ENCODE measurements at places on chromosomes 2 and 18. TPM values are rescaled to one million over a fixed set of nuclear protein-coding genes. Genes with fewer than 3 reads are reported as not detected.

ERFE gene
- 0.48 TPM for total RNA-seq

PLA2R1 gene
- 27.9 TPM for total RNA-seq

PRKAG3 gene
- total RNA-seq: not detected

COL6A3 gene
- 320 TPM for total RNA-seq

DNA sequence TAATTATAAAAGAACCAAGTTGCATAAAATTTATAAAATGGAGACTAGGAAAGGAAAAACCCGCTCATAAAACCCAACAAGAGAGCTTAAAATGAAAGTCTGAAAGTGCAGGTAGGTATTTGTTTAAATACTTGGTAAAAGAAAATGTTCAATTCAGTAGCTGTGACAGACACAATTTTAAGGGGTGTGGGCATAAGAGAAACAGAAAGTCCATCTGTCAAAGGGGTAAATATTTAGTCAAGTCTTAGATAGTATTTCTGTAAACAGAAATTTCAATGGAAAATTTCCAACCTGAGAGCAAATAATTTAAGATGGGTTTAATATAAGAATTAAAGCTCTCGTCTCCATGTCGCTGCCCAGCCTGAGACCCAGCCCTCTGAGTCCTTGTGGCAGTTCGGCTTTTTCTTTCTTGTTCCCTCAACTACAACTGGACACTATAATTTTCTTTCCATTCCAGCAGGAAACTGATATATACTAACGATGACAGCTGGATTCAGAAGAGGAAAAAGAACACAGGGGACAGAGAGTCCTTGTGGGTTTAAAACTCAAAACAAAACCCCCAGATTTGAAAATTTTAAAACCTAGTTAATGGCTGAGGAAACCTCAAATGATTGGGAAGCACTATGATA lies 88.0 kb upstream of the ZFP36L2 start:
- DNase-seq: no peak

DNA sequence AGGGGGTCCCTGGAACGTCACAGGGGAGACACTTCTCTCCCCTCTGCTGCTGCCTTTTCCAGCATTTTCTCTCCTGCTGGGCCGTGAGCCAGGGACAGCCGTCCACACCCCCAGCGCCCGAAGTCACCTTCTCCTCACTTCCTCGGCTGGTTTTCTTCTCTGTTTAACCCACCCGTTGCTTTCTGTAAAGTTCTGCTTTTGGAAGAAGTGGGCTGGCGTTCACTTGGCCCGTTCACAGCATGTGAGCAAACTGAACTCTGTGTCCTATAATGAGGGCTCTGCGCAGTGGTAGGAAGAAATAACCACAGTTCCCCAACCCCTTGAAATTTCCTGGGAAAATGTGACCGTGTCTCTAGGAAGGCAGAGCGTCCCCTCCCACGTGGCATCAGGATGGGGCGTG lies 187.0 kb upstream of the HDAC4 start:
- no peak for DNase-seq

- no peak for DNase-seq
Measured at GRCh38 chr2:69238449-69239031, 148.5 kb downstream of the GFPT1 start.

DNA sequence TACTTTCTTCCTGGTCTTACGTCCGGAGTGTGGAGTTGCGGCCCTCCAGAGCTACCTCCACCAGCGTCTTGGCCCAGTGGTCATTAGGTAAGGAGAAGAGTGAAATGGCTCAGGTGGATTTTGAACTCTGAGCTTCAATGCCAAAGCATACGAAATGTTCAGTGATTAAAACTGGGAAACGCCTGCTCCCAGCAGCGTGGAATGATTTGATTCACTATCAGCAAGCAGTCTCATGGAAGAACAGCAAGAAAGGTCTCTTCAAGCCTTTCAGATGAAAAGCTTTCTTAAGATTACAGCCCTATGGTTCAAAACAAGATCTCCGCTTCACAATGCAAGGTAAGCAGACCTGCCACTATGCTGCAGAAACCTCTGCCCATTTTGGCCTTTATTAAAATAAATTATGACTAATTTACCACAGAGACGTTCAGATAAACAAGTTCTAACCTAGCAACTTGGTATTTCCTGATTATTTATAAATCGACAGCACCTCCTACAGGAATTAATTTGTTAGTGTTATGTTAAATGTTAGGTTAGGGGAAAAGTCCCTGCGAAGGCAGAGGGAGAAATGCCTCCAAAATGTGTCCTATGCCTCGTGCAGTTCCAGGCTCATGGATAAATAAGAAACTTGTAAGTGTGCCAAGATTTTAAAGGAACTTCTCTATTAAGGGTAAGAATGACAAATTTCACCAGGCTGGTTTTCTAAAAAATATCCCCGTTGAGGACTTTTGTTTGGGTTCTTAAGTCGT lies 10.1 kb downstream of the SP9 start:
- no peak for DNase-seq

GRCh38 chr2:19784456-19784855 lies 117.3 kb downstream of the TTC32 start:
- no peak for DNase-seq

DNA sequence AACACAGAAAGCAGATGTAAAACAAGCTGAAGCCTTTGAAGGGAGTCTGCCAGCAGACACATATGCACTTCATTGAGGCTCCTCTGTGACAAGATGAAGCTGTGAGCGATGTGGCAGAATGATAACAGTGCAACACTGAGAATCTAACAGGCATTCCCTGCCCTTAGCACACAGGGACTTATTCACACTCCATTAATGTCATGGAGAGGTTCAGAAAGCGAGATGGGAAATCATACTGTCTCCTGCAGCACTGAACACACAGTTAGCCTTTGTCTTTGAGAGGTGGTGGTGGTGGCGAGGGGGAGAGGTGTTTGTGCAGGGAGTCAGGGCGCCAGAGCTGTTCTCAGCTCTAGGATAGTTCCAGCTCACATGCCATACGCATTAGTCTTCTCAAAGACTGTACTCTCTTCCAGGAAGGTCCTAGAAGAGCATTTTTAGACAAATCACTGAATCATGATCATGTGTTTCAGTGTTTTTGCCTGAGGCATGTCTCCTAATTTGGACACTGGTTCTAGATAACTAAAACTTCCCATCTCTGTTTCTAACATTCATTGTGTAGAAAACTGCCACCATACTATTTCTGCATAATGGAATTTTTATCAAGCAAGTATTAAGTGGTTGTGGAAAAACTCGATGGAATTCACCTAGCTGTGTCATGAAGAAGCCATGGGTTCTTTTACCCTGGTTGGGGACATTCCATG lies 93.5 kb upstream of the ITGB6 start:
- no peak for DNase-seq

- DNase-seq: no peak
Measured at GRCh38 chr2:96926791-96927190, 56.9 kb upstream of the SEMA4C start.

DNA sequence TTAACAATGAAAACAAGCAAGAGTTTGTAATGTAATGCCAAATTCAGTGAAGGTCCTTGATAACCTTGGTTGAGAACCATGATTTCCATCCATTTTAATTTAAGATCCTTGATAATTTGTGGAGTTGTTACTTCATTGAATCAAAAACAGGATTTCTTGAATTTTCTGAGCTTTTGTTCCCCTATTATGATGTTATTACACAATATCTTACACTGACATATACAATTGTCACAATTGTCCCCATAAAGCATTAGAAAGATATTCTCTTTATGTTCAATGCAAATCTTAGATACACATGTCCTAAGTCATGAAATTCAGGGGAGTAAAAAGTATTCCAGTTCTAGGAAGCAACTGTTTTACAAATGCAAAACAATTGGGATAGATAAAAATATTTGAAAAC lies 83.6 kb downstream of the ARHGEF33 start:
- no peak for DNase-seq

GRCh38 chr2:219273937-219274336 lies 5.2 kb upstream of the DNAJB2 start:
- peak; percentile 91 for DNase-seq

GRCh38 chr18:60163622-60164021 lies 209.0 kb downstream of the MC4R start:
- DNase-seq: no peak
